Ovary (tissue), 10 donors: ENCODE measurements at places on chromosomes 3 and 15. TPM values are rescaled to one million over a fixed set of nuclear protein-coding genes. Genes with fewer than 3 reads are reported as not detected.

The MST1R gene
- total RNA-seq, result 1.1 TPM

The CLEC3B gene
- total RNA-seq, result 14.9 TPM

The ANKUB1 gene
- total RNA-seq, result 0.10 TPM

The OSTN gene
- not detected for total RNA-seq

The GOLIM4 gene
- 24.1 TPM for total RNA-seq
